Fibroblast of the conjunctiva (primary cell): ENCODE measurements at places on chromosomes 13 and 19.

GRCh38 chr19:2060884-2061494, 9.9 kb upstream of the MKNK2 start:
- DNase-seq, result peak; percentile 69

DNA sequence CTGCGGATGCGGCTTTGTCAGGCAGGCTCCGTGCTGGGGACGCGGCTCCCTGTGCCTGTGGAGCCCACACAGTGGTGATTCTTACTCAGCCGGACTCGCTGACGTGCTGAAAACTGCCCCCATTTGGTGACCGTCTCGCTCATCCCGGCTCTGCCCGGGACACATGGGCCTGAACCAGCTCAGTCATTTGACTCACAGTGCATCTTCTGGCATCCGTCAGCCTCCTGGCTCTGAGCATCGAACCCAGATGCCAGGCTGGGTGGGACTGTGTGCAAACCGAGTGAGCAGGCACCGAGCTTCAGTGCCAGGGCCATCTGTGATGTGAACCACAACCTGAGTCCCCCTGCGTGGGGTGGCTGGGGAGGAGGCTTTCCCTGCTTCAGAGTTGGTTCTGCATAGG, 5.5 kb downstream of the GCDH start:
- DNase-seq, result no peak

- peak; percentile 90 for DNase-seq
Observed at GRCh38 chr19:3403489-3404323, 37.3 kb downstream of the NFIC start.

- no peak for DNase-seq
Observed at GRCh38 chr13:109101550-109102144, 472.2 kb downstream of the MYO16 start.

GRCh38 chr13:51663973-51664957, 80.0 kb downstream of the WDFY2 start:
- DNase-seq, result no peak

- DNase-seq, result no peak
Observed at GRCh38 chr19:46624958-46625661, at the start of gene PTGIR. Gene PTGIR (minus strand): TSS chr19:46625089. CDS start chr19:46624225, 864 bp downstream.

- no peak for DNase-seq
Observed at GRCh38 chr13:93859716-93860115, 619.8 kb downstream of the DCT start.

DNA sequence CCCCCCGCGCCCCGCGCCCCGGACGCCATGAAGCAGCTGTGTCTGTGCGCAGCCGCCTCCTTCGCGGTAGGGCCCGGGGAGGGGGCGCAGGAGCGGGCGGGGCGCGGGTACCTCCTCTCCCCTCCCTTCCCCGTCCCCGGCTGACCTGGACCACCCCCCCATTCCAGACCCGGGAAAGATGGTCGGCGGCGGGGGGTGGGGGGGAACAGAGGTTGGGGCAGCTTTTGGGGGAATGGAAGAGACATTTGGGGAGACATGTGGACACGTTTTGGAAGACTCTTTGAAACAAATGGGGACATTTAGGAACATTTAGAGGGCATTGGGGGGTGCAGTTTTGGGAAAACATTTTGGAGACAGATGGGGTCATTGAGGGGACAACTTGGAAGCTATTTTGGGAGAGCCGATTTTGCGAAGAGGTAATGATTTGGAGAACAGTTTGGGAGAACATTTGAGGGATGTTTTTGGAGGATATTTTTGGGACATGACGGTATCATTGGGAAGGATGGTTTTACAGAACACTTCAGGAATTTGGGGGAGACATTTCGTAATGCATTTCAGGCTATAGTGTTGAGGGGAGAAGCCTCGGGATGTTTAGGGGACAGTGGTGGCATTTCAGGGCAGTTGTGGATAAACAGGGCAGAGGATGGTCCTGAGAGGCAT, 16.1 kb downstream of the ANKRD24 start:
- no peak for DNase-seq

- no peak for DNase-seq
Observed at GRCh38 chr19:40281381-40282208, 3.5 kb downstream of the AKT2 start.

DNA sequence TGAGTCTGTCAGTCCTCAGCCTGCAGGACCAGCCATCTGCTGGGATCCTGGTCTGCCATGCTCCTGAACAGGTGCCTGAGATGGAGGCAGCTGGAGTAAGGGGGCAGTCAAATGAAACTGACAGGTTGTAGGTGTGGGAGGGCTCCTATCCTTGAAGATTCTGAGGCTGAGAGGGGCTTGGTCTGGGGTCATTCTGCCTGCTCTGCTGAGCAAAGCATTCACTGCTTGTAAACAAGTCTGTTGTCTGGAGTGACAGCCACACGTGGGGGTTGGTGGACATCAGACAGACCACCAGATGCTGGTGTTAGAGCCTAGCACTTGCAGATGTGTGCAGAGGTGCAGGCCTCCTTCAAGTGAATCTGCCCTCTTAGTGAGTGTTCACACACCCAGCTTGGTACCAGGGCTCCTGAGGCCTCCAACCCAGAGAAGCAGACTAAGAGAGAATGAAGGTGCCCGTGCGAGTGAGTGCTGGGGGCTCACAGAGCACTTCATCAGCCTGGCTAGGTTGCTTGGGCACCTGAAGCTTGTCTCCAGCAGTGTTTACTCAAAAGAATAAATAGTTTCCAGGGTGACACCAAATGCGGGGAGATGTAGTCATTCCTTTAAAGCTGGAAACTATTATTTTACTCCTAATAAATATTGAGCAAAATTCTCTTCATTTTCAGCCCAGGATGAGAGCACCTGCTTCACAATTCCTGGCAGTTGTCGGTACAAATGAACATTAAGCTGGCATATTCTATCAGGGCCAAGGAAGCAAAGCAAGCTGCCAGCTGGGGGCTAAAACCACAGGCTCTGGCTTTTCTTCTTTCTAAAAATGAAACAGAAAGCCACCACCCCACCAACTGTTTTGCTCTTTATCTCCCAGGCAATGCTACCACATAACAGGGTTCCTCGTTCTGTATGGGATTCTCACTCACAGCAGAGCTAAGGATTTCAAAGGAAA, 82.3 kb downstream of the RNASEH2B start:
- DNase-seq, result no peak

GRCh38 chr13:92122186-92122853, 723.9 kb downstream of the GPC5 start:
- DNase-seq, result no peak

DNA sequence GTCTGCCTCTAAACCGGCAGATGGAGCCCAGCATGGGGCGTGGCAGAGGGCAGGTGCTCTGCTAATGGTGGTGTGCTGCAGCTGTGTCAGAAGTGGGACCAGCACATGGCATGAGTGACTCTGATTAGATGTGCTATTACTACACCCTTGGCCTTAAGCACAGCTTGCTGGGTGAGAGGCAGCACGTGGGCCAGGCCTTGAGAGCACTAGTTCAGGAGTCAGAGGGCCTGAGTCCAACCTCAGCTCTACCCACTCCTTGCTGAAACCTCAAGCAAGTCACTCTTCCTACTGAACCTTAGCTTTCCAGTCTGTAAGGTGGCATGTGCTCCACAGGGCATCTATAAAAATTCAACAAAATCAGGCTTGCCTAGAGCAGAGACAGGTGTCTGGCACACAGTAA, 22.7 kb downstream of the AKT2 start:
- no peak for DNase-seq

DNA sequence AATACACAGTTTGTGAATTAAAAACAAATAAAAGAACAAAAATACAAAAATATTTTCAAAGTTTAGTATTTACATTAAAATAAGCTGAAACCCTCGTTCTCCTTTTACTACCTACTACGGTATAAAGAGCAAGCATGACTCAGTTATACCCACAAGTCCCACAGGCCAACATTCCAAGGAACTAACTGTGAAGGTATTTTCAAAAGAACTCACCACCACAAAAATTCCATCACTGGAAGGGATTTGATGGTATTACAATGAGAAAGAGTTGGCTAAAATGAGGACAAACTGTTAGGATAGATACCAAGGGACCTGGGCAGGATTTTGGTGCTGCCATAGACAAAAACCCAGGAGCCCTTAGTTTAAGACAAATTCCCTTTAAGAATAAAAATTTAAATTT, 122.7 kb downstream of the TBC1D4 start:
- peak; percentile 34 for DNase-seq

- DNase-seq, result no peak
Observed at GRCh38 chr13:55815458-55816033, 1325.2 kb upstream of the PRR20A start.

GRCh38 chr13:114261328-114261965, 20.0 kb upstream of the UPF3A start:
- no peak for DNase-seq

- no peak for DNase-seq
Observed at GRCh38 chr13:79407349-79407979, 1.4 kb upstream of the RBM26 start.

GRCh38 chr13:110696776-110697175, 9.1 kb downstream of the CARS2 start:
- no peak for DNase-seq

DNA sequence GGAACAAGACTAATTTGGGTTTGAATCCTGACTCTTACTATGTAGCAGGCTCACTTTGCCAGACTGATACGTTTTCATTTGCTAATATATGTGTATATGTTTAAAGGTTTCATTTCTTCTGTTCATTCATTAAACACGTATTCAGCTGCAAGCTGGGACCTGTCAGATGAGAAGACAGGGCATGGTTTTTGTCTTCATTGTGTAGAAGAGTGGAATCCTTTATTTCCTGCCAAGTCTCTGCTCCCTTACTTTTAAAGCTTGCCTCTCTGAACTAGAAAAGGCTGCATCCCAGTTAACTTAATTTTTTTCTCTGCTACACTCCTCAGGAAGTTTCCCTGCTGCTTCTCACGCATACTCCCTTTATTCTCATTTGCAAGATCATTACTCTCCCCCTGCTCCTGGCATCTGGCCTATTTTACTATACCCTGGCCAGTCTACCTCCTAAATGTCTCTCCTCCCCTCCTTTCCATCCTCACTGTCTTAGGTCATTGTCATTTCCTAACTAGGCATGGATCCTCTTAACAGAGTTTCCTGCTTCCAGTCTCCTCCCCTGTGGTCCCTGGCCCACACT, 141.0 kb upstream of the TMTC4 start:
- DNase-seq, result no peak

- DNase-seq, result no peak
Observed at GRCh38 chr13:26686285-26686684, 74.3 kb downstream of the GPR12 start.

DNA sequence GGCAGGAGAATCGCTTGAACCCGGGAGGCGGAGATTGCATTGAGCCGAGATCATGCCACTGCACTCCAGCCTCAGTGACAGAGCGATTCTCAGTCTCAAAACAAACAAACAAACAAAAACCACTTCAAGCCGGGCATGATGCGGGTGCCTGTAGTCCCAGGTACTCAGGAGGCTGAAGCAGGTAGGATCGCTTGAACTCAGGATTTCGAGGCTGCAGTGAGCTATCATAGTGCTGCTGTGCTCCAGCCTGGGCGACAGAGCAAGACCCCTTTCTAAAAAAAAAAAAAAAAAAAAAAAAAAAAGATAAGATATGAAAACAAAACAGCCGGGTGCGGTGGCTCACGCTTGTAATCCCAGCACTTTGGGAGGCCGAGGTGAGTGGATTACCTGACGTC, 12.9 kb downstream of the PPP1R14A start:
- DNase-seq, result no peak

DNA sequence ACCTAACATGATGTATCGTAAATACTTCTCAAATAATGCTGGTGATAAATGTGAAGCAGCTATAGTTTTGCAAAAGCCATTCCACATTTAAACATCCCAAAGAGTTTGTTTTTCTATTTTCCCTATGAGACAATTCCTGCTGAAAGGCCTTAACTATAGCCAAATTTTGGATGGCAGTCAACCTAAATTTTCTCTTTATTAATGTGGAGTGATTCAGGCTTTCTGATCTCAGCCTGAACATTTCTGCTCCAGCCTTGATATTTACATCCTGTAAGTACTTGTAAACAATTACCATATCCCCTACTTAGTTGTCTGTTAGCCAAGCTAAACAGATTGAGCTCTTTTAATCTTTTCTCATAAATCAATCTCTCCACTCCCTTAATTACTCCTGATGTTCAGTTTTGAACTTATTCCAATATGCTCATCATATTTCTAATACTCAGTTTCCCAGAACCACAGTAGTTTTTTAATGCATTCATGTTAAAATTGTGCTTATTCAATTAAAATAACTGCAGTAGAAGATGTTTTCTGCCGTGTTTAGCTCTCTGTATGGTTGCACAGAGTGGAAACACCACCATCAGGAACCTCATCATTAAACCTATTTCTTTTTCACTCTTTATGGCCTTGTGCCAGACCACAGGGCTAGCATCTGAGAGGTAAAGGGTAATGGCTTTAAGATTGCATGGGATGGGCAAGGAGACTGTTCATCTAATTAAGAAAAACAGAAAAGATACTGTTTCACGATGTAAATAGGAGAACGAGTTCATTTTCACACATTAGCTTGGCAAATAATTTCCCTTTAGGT, 1235.2 kb upstream of the SLC10A2 start:
- no peak for DNase-seq

DNA sequence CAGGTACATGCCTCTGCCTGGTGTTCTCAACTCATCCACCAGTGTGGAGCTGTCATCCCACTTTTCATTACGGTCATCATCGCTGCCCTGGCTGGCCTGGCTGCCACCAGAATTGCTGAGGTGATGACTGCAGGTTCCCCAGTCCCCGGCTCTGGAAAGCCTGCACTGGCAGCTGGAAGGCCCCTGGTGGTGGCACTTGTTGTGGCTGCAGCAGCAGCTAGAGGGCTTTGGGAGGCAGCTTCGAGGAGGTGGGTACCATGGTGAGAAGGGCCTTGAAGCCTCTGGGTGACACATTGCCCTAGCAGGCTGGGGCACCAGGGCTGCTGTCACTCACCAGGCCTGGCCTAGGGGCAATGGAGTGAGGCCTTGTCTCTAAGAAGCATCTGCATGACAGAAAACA, 25.3 kb upstream of the ZNF14 start:
- DNase-seq, result no peak

GRCh38 chr19:51546107-51546649, 14.7 kb upstream of the SIGLEC6 start:
- no peak for DNase-seq

- no peak for DNase-seq
Observed at GRCh38 chr13:46578590-46578975, 25.6 kb downstream of the LRCH1 start.

DNA sequence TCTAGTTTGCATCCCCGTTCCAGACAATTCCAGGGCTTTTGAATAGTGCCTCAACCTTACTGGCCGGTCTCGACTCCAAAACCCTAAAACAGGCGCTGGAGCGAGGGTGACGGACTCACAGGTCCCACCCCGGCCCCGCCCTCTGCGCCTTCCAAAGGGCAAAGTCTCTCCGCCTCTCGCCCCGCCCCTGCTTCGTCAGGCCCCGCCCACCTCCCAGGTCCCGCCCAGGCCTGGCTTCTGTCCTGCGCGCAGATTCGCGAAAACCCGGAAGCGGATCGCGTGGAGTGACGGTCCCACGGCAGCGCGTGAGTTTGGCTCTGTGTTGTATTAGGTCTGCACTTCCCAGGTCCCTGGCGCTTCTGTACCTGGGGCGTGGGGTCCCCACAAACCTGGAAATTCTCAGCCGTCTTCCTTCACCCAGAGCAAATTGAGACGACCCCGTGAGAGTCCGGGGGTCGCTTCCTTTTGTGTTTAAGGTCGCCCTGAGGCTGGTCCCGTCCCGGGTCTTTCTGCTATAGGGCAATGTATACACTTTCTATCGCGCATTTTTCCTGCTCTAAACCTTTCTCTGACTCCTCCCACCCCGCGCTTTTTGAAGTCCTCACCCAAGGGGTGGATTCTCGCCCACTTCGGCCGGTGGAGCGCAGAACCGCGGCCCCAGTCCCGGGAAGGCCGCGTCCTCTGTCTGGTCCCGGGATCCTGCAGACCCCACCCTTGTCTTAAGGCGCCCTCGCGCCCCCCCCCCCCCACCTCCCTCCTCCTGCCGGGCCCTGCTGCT, at the start of gene ZNF813:
Gene ZNF813, plus strand, starts transcription at position 249 of the 778 bp plus-strand sequence. CDS start 16,090 bp downstream, outside the sequence.
- peak; percentile 64 for DNase-seq

- no peak for DNase-seq
Observed at GRCh38 chr19:54257116-54257480, at the start of gene LILRB5. Gene LILRB5 (minus strand): TSS chr19:54257273. CDS start chr19:54257193, 80 bp downstream.
